ENCODE measurements at places on chromosomes 5 and 9. TPM values are rescaled to one million over a fixed set of nuclear protein-coding genes. Genes with fewer than 3 reads are reported as not detected.

GRCh38 chr5:154352960-154353548 is 92.7 kb upstream of the SAP30L start:
- no peak for DNase-seq

DNA sequence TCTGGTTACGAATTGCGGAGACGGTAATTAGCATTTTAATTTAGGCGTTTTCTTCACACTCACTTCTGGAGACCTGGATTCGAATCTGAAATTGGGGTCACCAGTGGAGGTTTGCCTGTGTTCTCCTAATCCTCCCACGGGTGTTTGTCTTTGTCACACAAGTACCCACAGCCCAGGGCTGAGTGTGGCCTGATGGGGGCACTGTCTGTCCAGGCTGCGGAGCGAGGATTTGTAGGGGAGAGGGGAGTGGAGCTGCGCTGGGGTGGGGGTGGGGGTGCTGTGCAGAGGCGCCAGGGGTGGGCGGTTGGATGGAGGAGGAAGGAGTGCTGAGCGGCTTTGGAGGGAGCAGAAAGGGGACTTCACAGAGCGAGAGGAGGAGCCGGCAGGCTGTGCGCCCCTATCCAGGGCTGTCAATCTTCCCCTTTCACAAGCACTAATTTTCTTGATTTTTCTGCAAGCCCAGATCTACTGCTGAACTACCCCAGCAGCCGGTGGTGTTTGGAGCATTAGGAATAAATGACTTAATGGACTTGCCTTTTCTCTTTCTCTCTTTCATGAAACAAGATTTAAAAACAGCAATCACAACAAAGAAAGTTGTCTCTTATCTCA is 53.1 kb downstream of the TSPAN17 start:
- no peak for DNase-seq

GRCh38 chr5:110853267-110853666 is 114.5 kb downstream of the SLC25A46 start:
- no peak for DNase-seq

The SPEF2 gene
- polyA plus RNA-seq: 6.5 TPM

DNA sequence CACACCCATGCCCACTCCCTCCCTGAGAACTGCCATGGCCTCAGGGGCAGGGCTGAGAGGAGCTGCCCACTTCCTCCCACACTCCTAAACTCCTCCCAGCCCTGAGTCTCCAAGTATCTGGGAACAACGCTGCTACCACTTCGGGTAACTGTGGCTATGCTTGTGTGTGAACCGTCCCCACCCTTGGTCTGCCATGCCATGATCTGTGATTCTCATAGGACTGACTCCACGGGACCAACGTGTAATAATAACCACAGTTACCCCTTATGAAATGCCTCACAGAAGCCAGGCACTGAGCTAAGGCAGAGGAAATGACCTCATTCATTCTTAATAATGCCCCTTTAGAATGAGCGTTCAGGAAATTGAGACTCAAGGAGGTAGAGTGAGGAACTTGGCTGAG is 103.9 kb upstream of the SMIM23 start:
- no peak for DNase-seq

The PCDHGA5 gene
- polyA plus RNA-seq: 3.1 TPM

The PALM2AKAP2 gene
- 24.7 TPM for polyA plus RNA-seq

GRCh38 chr5:166906991-166907713 is 1384.3 kb upstream of the WWC1 start:
- DNase-seq: no peak

The C5orf46 gene
- polyA plus RNA-seq: not detected

The CCNO gene
- 0.45 TPM for polyA plus RNA-seq

GRCh38 chr5:165130656-165131055 is 1625.2 kb downstream of the MAT2B start:
- no peak for DNase-seq

- DNase-seq: no peak
Measured at GRCh38 chr5:91315701-91316100, 67.4 kb downstream of the ARRDC3 start.

DNA sequence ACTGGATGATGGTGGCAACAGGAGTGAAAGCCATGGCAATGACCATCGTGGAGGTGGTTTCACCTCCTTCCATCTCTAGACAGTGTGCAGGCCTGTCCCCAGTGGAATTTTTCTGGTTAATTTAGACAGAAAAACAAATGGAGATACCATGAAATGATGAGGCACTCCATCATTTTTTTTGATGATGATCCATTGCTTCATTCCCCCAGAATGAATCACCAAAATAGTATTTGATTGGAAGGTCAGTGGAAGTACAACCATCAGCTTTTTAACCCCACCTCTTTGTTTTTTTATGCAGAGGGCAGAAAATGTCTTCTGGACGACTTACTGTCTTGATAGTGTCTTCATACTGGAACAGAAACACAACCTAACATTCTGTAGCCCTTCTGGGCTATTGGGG is 42.6 kb upstream of the ADRA1B start:
- no peak for DNase-seq

DNA sequence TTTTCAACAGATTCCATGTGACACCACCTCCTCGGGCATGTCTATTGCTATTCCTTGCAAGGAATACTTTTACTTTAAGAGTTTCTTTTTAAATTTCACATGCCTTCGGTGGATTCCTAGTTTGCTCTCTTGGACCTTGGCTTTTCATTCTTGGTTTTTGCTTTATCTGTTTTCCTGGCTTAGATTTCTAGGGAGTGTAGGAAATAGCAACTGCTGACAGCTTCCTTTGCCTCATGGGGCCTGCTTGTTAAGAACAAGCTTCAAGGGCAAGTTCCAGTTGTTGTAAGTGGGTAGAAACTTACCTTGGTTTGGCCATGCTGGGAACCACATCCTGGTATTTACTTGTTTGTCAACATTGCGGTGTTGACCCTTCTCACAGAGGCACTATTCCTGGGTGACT is 348.5 kb downstream of the DMAC1 start:
- DNase-seq: peak; percentile 50

GRCh38 chr5:143492783-143493182 is 89.3 kb upstream of the NR3C1 start:
- no peak for DNase-seq

DNA sequence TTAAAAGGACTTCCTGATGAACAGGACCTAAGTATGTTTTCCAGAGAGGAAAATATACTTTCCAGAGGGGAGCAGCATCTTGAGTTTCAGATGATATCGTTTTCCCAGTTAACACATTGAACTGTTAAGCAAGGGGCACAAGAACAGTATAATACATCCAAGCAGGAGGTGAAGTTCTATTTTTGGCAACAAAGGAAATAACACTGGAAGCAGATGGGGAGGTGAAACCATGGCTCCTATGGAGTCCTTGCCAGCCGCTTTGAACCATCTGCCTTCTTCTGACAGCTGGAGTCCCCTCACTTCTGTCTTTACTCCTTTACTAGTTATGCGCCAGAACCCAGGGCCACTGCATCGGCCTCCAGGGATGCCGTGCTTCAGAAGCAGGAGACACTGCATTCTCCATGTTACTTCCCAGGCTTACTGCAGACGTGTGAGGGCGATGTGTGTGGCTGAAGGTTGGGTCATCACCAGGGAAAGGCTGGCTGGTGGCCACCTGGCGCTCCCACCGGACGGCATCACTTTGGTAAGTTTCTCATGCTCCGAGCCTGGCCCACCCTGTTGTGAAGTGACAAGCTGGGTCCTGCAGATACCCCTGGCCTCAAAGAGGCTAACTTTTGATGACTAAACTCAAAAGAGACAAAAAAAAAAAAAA is 77.8 kb downstream of the TTLL11 start:
- no peak for DNase-seq

The GPR151 gene
- not detected for polyA plus RNA-seq

The SH3TC2 gene
- 0.82 TPM for polyA plus RNA-seq

The MUSK gene
- polyA plus RNA-seq: 14.6 TPM

The PDZD2 gene
- polyA plus RNA-seq: 12.4 TPM

DNA sequence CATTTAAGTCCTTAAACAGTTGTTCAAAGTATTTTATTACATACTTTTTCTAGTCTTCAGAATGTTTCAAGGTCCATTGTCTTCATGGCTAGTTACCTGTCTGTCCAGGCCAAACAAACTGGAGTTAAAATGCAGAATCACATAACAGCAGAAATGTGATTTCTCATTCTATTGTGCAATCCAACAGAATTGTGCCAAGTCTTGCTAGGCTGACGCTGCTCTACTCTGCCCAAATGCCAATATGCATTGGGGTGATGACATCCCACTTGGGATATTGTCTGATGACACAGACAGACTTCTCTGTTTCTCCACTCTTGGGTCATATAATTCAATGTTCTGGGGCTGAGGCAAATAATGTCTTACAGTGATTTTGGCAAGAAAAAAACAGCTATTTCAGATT is 5.2 kb upstream of the SLC22A5 start:
- DNase-seq: no peak

DNA sequence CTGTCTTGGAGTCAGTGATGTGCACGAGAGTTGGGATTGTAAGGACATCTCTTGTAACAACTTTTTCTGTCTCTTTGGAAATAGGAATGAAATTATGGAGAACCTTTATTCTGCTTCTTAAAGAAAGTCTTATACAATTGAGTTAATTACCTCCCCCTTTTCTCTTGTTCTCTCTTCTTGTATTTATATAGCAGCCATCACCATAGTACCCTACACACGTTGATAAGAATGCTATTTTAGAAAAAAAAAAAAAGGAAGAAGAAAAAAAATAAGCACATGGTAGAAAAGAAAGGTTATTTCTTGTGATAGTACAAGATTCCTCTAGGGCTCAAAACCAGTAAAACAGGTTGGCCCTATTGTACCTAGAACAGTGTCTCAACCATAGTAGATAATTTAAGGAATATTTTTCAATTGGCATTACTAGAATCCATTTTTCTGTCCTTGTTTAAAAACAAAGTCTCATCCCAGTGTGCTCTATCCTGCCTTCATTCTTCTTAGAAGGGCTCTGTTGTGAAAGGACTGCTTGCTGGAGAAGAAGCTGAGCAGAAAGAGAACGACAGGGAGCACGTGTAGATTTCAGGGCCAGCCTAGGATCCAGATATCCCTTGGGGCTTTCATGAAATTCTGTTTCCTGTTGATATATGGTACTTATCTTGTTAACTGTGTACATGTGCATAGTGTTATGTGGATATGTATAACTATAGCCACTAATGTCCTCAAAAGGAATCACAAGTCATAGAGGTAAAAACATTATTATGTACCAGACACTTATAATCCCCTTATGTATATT is 392.3 kb upstream of the MEF2C start:
- no peak for DNase-seq

The UGT3A1 gene
- 22.0 TPM for polyA plus RNA-seq

- no peak for DNase-seq
Measured at GRCh38 chr9:77909306-77909705, 122.3 kb downstream of the GNAQ start.

DNA sequence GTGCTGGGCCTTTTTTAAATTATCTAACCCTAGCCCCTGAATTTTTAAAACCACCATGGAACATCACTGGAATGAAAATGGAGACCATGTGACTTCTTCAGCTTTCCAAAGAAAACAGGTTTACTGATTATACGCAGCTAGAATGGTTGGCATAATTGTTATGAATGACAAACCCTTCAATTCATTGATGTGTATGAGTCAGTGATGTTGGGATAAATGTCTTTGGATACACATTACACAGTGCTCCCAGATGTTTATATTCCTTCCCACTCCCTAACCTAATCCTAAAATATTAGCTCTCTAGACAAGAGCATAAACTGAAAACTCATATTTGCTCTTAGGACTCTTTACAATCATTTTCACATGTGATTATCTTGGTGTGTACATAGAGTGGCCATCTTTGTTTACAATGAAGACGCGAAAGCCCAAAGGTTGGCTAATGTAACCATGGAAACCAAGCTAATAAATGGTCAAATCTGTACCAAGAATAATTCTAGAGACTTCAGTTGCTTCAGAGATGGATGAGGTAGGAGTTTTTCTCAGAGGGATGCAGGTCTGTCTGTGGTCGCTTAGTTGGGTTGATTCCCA is 131.2 kb upstream of the HMHB1 start:
- no peak for DNase-seq

The ACOT12 gene
- polyA plus RNA-seq: not detected

DNA sequence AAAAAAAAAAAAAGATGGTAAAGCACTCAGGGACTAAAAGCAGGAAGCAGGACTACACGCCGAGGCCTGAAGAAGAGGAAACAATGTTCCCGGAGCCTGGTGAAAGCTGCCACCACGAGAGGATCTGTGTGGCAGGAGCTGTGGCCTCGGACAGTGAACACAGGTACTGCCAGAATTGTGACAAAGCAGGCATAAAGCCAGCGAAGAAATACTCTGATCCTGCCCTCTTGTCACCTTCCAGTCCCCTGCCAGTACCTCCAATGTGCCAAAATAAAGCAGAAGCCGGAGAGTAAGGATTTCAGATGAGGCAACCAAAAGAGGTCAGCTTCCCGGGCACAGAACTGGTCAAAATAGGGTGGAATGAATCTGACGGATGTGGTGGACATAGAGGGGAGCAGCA is 211.5 kb upstream of the TARS1 start:
- no peak for DNase-seq

The MEGF10 gene
- 30.9 TPM for polyA plus RNA-seq

DNA sequence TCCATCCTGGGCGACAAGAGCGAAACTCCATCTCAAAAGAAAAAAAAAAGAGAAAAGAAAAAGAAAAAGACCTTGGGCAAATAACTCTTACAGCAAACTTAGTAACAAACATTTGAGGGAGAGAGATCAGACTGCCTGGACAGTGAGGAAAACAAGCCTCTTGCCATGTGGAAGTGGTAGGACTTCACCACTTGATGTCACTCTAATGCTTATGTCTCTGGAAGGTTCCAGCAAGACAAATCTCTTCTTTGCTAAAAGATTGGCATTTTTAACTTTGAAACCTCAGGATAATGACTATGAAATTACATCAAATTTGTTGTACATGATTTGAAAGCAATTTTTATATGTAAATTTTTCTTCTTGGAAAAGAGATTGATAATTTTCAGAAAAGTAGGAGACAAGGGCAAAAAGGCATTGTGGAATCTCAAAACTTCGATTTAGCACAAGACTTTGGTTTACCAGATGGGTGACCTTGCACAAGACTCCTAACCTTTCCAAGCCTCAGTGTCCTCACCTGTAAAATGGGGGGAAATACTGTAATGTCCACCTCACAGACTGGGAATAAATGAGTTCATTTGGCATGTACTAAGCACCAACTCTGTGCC is 5.4 kb downstream of the ACTL7B start:
- DNase-seq: no peak

- DNase-seq: no peak
Measured at GRCh38 chr9:93595461-93595860, 19.1 kb downstream of the PHF2 start.

DNA sequence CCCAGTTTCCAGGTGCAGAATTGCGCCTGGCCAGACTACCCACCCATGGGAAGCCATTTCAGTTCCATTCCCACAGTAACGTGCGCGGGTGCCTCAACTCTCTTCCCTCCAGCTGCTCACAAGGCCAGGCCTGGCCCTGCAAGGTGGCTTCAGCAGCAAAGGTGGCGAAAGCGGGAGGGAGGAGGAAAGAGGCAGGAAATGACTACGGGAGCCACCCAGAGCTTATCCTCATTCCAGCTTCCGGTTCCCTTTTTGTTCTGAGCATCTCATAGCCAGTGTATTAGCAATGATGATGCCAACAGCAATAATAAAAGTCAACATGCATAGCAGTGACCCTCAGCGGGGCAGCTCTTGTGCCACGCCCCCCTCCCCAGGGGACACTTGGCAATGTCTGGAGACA is 101.5 kb upstream of the BOD1 start:
- DNase-seq: no peak

Measured in muscle of back (tissue), 13 donors.